ENCODE measurements at places on chromosomes 7 and 10. TPM values are rescaled to one million over a fixed set of nuclear protein-coding genes. Genes with fewer than 3 reads are reported as not detected.

The HYAL4 gene
- total RNA-seq, result 0.45 TPM

The C10orf95 gene
- total RNA-seq, result 1.5 TPM

The GCK gene
- not detected for total RNA-seq

The C7orf57 gene
- 0.67 TPM for total RNA-seq

The CHST15 gene
- 61.0 TPM for total RNA-seq

The GIMAP4 gene
- not detected for total RNA-seq

The MYL10 gene
- total RNA-seq, result not detected

The ZNF365 gene
- total RNA-seq, result 5.9 TPM

The AKR1B15 gene
- total RNA-seq, result not detected

The COL28A1 gene
- 0.17 TPM for total RNA-seq

The SPDYE16 gene
- total RNA-seq, result not detected

The ELOVL3 gene
- total RNA-seq, result 0.17 TPM

The SYT15 gene
- under 0.01 TPM for total RNA-seq

The SDK1 gene
- total RNA-seq, result 2.0 TPM

The PIP gene
- total RNA-seq, result not detected

The STEAP2 gene
- total RNA-seq, result 9.2 TPM

The PTPRZ1 gene
- 46.1 TPM for total RNA-seq

The CNTNAP2 gene
- total RNA-seq, result not detected

The HOXA6 gene
- total RNA-seq, result 4.7 TPM

The PGAM2 gene
- not detected for total RNA-seq

The MSMB gene
- total RNA-seq, result not detected

The LLCFC1 gene
- not detected for total RNA-seq

The NPFFR1 gene
- total RNA-seq, result not detected

The HOGA1 gene
- 0.17 TPM for total RNA-seq

The ACSM6 gene
- not detected for total RNA-seq

The HTR7 gene
- 24.9 TPM for total RNA-seq

The MMRN2 gene
- total RNA-seq, result 8.5 TPM

The STAG3 gene
- total RNA-seq, result 0.33 TPM

The SOSTDC1 gene
- total RNA-seq, result not detected

The PKD2L1 gene
- not detected for total RNA-seq

The COL1A2 gene
- 0.45 TPM for total RNA-seq

The CLCN1 gene
- total RNA-seq, result under 0.01 TPM

The CFAP70 gene
- total RNA-seq, result 1.3 TPM

The AKR1C2 gene
- total RNA-seq, result 28.0 TPM
